Stimulated activated CD4-positive, alpha-beta T cell treated with anti-CD3 and anti-CD28 coated beads, TNF-alpha, amount 100 ng/mL, for 1 hour (primary cell): ENCODE measurements at places on chromosomes 1 and 21.

DNA sequence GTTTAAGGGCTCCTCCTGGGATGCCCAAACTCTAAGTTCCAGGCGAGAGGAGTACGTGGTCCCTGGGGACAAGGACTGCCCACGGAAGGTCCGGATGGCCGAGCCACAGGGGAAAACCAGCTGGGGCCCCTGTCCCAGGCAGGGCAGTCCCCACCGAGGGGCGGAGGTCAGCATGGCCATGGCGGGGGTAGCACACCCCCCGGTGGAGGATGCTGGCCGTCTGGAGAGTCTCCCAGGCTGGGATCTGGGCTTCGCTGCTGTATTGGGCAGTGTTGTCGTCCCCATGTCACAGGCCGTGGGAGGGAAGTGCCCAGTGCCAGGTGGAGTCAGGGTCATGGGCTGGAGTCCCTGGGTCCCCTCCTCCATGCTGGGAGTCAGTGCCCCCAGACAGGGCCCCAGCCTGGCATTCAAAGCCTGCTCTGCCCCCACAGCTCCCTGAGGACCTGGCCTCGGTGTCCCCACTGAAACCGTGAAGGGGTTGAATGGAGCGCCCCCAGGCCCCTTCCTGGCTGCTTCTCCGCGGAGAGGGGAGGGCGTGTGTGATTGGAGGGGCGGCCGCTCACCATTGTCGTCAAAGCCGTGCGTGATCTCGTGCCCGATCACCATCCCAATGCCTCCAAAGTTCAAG, 6.8 kb downstream of the PRXL2B start:
- DNase-seq, result no peak

- DNase-seq, result no peak
These were observed 10.1 kb upstream of the SLC25A33 start for GRCh38 chr1:9529190-9529589.

DNA sequence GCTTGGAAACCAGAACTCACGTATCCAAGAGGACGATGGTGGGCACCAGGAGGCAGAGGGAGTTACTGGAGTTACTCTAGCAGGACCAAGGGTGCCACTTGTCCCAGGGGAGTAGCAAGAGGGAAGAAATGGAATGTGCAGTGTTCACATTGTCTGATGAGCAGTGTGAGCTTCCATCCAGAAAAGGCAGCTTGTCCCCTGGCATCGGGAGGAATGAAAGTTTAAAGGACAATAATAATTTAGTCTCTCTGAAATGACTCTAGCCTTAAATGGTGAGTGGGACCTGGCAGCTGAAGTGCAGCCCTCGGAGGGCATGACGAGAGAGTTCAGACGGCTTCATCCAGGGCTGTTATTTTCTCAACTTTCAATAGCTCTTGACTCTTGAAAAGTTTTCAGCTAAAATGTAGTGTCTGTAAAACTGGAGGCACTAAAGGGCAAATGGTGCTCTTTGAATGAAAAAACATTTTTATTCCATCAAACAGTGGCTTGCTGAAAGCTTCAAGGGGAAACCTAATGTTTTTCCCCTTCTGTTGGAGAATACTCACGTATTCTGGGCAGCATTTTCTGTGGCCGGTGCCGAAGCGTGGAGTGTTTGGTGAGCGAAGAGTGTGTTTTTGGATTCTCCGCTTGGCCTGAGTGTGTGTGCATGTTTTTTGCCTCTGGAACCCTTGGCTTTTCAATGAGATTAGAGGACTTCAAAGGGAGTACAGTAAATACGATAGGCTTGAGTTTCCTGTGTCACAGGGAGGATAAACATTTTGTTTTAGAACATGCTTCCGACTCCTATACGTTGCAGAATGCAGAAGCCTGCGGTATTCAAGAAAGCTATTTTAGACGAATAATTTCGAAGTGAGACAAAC, 157.3 kb downstream of the GALNT2 start:
- DNase-seq, result no peak

DNA sequence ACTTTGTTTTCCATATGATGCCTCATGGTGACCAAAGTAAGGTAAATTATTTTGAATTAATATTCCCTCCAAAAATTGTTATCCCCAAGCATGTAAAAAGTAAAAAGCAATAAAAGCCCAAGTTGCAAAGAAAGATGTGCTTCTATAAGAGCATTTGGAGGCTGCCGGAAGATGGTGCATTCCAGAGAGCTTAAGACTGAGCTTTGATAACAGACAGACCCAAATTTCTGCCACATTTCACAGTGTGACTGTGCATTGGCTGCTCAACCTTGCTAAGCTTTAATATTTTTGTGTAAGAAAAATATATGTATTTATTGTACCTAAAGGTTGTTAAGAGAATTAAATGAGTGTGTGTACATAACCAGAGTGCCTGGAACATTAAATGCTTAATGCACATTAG, 67.9 kb downstream of the CYYR1 start:
- no peak for DNase-seq

DNA sequence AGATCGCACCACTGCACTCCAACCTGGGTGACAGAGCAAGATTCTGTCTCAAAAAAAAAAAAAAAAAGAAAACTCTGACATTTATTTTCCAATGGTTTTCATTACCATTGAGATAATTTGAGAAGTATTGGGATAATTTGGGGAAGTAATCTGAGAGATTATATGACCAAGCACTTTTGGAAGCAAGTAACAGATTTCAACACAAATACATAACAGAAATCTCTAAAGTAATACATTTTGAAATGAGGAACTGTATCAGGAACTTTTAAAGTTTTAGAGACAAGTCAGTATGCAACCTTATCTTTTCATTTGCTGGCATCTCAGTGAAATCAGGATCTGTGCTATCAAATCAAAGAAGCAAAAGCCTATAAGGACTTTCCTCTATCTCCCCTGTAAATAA, 25.4 kb upstream of the SLC16A1 start:
- no peak for DNase-seq

GRCh38 chr1:19940486-19941205, 17.2 kb upstream of the PLA2G2E start:
- no peak for DNase-seq
